Kidney capillary endothelial cell (primary cell): ENCODE measurements at places on chromosomes 11 and 22.

DNA sequence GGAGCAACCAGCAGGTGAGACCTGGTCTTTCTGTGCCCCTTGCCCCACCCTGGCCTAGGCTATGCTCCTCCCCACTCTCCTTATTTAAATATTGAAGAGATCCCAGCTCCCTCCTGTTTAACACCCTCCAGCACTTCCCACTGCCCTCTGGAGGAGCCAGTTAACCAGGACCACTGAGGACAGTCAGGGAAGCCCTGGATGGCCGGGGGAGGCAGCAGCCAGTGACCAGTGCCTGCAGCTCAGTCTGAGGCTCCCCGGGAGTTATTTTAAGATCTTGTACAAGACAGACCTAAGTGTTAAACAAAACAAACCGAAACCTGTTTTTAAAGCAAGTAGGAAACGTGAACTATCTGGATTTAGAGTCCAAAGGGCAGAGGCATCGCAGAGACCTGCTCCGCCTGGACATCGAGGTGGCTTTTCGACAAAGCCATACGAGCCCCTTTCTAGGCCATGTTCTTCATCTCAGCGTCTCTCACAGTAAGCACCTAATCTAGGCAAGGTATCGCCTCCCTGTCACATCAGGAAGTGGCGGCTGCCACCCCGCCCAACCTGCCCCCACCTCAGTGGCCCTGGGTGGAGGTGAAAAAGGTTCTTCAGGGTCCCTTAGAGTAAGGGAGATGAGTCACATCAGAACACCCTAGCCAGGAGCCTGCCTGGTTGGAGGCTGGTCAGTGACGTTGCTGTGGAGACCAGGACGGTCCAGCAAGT is 35.2 kb downstream of the TRMU start:
- no peak for DNase-seq

GRCh38 chr11:120509346-120510053 is 2.0 kb upstream of the GRIK4 start:
- DNase-seq: no peak

DNA sequence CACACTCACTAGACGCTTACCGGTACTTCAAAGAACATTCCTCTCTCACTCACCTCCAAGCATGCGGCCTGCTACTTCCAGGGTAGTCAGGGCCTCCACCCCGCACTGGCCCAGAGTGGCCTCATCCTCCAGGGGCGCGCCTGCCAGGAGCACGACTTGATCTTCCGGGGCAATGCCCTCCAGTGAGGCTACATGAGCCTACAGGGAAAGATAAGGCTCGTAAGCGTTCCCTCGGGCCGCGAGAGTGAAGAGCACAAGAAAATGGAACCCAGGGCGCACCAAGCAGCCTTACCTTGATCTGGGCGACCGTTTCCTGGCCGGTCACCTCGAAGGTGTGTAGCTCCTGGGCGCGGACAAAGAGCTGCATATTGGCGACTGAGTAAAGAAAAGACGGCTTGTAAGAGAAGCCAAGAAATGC is 478 bp downstream of the FAU start:
- DNase-seq: no peak

DNA sequence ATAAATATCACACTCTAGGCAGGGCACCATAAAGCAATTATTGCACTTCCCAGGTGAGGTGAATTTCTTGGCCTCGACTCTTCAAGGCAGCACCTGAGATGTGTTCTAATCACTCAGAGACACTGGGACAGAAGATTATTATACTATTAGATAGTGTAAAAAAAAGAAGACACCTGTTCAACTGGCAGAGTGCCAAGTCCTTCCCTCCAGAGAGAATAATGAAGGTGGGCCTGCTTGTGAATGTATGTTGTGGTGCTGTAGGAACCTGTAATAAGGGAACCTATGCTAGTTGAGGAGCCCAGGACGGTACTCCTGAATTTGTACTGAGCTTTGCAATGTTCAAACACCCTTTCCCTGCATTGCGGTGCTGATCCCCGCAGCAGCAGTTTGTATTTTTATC is 107.5 kb downstream of the NXPE2 start:
- DNase-seq: no peak

DNA sequence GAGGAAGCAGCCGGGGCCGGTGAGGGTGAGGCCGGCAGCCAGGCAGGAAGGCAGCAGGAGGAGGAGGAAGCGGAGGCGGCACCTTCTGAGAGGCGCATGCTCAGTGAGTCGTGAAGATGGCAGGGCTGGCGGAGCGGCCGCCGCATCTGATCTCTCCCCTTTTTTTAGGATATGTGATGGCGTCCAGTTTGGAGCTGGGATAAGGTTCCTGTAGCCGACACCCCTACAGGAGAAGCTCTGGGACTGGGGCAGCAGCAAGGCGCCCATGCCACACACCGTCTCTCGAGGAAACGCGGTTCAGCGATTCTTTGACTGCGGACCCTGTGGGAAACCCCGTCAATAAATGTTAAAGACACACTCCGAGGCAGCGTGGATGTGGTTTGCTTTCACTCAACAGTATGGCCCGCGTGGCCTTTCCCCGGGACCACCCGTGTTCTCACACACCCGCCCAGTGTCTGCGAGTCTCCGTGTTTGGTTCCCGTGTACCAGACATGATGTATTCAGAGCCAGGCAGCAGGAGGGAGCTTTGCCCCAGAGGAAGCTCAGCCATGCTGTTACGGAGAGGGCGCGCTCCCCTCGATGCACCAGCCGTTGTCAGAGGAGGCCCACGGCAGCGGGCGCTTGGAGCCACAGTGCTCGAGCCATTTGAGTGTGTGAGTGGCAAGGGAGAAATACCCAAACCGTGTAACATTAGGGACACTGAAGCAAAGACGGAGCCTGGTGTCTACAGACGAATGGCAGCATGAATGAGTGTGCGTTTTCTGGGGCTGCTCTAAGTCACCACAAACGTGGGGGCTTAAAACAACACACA is 27.7 kb upstream of the PARVB start:
- DNase-seq: peak; percentile 59

DNA sequence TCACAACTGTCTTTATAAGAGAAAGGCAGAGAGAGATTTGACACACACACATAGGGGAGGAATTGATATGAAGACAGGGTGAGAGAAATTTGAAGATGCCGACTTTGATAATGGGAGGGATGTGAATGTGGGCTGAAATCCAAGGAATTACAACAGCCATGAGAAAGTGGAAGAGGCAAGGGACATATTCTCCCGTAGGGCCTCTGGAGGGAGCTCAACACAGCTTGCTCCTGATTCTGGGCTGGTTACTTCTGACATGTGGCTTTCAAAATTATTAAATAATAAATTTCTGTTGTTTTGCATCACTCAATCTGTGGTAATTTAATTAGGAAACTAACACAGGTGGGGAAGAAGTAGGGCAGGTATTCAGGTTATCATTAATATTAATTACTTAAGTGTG is 282.9 kb downstream of the LUZP2 start:
- DNase-seq: no peak

DNA sequence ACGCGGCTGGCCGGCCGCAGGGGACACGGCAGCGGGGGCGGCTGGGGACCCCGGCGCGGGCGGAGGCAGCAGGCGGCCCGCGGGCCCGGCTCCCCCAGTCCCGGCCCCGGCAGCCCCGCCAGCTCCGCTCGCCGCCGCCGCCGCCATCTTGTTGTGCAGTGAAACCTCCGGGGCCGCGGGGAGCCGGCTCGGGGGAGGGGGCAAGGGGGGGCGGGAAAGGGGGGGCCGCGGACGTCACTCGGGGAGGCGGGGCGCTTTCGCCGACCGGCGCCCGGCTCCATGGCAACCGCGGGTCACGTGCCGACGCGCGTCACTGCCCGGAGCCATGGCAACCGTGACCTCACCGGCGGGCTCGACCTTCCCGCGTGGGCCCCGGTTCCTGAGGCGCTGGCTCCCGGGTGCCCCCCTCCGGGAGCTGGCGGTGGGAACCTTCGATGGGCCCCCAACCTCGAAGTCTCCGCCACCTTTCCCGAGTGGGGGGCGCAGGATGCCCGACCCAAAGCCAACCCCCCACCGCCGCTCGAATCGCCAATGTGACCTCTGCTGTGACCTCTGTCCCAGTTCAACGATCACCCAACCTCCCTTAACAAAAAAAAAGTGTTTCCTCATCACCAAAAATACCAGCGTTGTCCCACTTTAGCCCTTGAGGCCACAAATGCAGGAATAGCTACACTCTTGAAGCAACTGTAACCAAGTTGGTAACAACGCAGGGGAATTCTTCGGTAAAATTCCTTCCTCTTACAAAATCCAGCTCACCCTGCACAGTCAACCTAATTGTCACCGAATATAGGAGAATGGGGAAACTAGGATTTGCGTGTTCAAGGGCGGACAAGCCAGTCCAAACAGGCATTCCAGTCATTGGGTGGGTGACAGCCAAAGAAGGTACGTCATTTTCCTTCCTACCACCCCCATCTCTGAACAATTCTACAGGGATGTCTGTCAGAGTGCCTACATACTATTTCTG is at the start of gene SIK3:
Gene SIK3, minus strand, starts transcription at position 160 of the 964 bp plus-strand sequence. Its CDS starts 13 bp downstream, at position 147.
- DNase-seq: peak; percentile 84

DNA sequence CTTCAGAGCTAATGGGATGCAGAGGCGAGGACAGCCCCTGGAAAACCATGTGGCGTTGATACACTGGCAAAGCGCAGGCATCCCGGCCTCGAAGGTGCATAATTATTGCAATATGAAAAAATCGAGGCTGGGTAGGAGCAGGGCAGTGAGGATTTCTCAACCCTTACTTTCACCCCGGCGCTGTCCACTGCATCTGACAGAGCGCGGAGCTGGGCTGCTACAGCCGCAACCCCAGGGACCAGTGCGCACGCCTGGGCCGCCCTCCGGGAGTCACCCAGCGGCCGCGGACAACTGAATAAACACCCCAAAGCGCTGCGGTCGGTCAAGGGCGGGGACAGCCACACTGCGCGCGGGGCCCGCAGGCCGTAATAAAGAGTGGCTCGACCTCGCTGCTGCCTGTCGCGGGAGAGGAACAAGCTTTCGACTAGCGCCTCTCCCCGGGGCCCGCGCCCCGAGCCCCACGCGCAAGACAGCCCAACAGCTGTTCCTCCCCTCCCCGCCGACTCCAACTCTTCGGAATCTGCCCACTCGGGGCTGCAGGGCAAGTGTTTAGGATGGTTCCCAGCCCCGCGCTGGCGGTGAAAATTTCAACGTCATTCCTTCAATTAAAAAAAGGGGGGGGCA is 3.6 kb upstream of the WT1 start:
- no peak for DNase-seq

- DNase-seq: no peak
These were observed 29.2 kb downstream of the CPT1A start for GRCh38 chr11:68812526-68812925.

DNA sequence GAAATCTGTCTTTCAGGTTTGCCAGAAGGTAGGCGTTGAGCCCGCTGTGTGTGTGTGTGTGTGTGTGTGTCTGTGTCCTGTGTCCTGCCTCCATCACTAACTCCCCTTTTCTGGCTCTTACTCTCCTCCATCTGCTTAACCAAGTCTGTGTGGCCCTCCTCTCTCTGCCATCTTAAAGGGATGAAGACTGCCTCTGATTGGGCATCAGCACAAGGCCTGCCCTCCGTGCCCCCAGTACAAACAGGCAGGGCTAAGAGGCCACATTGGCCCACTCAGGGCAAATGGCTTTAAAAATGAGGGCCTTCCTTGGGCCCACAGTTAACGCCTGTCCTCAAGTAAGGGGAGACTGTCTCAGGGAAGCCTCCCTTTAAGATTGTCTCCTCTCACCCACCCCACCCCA is 10.9 kb downstream of the RCOR2 start:
- DNase-seq: no peak

GRCh38 chr11:103995896-103996295 is 40.5 kb upstream of the DDI1 start:
- DNase-seq: no peak

DNA sequence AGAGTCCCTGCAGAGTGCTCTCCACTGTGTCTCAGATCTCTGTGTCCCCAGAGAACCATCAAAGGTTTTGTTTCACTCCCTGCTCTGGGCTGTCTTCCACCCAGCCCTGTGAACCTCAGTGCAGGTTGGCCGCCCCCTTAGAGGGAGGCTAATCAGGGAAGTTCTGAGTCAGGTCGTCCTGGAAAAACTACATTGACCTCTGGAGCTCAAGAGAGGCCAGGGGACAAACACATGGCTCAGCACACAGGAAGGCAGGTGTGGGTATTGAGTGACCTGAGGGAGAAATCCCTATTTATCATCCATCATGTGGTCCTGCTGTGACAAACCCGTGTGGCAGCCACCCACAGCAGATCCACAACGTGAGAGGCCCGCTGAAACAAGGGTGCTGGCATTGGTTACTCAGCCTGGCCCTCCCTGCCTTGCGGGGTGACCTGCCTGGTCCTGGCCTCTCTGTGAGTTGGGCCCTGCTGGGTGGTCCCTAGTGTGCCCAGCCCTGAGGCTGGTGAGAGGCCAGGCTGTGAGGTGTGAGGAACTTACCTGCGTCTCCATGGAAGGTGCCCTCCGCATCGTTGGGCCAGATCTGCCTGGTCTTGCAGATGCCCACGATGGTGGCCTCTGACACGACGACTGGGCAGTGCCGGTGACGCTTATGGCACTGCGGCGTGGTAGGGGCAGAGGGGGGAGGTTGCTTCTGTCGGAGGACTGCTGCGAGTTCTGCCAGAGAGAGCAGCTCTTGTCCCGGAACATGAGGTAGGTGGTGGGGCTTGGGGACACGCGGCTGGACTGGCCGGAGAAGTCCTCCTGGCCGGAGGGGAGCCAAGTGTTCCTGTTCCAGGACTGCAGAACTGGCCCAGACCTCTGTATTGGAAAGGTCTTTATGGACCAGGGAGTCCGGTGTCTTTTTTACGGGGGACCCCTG is 669 bp upstream of the BCR start:
- DNase-seq: no peak

DNA sequence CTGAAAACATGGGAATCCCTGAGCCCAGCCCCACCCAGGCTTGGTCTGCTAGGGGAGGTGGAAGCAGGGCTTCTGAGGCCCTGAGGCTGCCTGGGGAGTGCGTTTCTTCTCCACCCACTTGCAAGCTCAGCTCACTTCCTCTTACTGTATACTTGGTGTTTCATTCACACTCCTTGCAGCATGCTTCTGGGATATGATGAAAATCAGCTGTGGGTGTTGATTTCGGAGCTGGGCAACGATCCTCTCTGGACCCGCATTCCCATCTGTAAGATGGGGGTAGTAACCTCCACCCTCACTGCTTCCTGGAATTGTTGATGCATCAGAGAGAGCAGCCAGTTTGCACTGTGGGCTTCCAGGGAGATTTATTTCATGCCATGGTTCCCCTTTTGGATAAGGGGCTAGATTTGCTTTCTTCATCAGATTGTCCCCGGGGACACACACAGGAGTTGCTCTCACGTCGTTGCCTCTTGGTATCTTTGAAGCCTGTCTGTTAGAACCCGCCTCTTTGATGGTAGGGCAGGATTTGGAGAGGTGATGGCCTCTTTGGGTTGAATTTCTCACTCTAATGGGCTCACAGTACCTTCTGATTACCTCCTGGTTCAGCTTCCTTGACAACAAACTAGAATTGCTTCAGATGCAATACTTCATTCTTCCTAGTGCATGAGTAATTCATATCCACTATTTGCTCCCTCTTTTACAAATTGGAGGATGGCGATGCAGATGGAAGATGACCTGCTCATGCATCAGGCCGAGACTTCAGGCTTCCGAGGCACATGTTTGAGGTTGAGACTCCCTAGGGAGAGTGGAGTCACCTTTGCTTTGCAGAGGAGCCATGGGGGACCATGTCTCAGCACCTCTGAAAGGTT is 40.4 kb downstream of the BCR start:
- no peak for DNase-seq

- DNase-seq: no peak
These were observed 14.9 kb upstream of the TSKU start for GRCh38 chr11:76768088-76768908.
